ENCODE measurements at places on chromosomes 11 and 22.

- DNase-seq: peak; percentile 49
Observed at GRCh38 chr11:17496406-17496805, 19.8 kb upstream of the ABCC8 start.

DNA sequence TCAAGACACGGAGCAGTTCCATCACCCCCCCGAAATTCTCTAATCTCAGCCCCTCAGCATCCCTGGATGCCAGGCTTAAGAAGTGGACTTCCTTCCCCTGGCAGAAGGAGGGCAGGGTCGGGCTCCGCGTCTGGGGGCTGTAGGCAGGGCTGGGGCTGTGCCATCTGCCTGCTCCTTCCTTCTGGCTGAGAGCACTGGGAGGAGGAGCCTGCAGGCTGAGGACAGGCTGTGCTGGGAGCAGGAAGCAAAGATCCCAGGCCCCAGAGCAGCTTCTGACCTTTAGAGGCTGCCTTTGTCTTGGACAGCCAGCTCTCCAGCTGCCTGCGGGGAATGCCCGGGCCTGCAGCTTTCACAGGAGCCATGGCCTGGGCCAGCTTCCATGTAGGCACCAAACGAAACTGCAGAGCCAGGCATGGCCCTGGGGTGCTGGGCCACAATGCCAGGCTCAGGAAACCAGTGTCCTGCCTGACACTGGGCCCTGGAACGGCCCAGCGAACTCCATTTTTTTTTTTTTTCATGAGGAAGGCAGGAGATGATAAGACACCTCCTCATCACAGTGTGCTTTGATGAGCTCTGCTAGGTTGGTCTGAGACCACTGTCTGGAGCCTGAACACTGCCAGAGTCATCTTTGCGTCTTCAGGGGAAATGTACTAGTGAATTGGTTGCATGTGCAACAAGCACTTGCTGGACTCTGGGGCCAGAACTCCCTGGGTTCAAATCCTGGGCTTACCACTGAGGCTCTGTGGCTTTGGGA, 67.9 kb downstream of the MCM5 start:
- no peak for DNase-seq

- peak; percentile 87 for DNase-seq
Observed at GRCh38 chr11:65558002-65558929, at the start of gene LTBP3. Gene LTBP3, minus strand, starts transcription at chr11:65558359. Its CDS starts 400 bp downstream, at chr11:65557959.

GRCh38 chr11:121514432-121515334, 61.9 kb upstream of the SORL1-AS1 start:
- DNase-seq: no peak

DNA sequence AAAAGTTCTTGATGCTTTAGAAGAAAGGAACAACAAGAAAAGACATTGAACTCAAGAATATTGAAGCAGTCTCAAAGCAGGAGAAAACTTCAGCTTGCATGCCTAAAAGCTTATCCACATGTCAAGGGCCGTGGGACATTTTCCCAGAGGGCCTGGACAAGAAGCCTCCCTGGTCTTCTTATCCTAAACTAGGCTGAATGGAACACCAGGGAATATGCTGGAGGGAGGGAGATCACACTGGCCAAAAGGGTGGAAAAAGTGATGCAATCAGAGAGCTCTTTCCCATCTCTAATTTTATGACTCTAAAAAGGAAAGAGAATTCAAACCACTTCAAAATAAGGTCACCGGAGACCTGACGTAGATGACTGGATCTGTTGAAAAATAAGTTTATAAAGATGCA, 107.2 kb downstream of the MPPED2 start:
- no peak for DNase-seq

- DNase-seq: no peak
Observed at GRCh38 chr11:71103266-71103665, 149.1 kb downstream of the SHANK2 start.

GRCh38 chr22:31173386-31174145, 13.6 kb downstream of the RNF185 start:
- peak; percentile 68 for DNase-seq

- no peak for DNase-seq
Observed at GRCh38 chr11:124075841-124076651, 34.9 kb upstream of the OR10G7 start.

GRCh38 chr11:60895687-60896086, 10.7 kb downstream of the PRPF19 start:
- no peak for DNase-seq

DNA sequence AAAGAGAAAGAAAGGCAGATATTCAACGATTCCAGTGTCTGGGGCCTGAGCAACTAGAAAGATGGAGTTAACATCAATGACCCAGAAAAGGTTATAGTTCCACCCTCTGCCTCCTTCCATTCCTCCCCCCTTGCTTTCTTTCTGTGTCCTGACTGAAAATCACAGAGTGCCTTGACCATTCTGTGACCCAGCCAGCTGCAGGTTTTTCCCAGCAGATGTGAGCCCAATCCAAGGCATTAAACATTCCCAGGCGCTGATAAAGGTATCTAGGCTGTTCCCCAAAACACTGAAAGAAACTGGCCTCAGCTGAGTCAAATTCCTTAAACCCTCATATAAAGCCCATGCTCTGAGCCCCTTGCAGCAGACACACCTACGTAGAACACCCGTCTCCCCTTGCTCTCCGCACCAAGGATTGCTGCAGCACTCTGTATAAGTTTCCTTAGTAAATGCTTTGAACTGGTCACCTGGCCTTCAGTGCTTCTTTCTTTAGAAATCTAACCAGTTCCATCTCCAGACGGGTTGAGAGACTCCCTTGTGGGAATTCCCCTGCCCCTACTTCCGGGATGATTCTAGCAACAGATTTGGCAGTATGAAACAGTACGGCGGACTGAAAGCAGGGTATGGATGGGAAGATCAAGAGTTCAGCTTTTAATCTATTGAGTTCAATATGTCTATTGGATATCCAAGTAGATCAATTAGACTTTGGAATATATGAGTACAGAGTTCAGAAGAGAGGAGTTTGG, 48.8 kb upstream of the ZC3H12C start:
- DNase-seq: no peak

DNA sequence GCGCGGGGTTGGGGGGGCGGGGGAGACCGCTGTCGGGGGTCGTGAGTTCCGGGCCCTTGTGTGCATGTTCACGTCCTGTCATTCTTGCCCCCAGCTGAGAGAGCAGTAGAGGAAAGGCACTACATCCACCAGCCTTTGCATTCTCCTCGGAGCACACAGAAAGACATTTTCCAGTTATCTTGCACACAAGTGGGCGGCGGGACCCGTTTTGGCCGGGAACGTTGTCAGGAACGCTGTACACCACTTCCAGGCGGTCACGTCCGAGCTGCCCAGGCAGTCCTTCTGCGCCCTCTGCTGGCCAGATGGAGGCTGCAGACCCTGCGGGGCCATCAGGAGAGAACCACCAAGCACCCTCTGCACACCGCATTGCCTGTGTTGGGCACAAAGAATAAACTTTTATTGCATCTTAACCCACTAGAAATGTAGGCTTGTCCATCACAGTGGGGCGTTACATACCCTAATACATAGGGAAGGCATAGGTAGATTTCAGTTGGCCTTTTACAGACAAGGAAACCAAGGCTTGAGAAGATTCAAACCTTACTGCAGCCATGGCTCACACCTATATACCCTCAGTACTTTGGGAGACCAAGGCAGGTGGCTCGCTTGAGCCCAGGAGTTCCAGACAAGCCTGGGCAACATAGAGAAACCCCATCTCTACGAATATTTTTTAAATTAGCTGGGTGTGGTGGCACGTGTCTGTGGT, 2.8 kb upstream of the CDKN1C start:
- DNase-seq: peak; percentile 85

GRCh38 chr11:133553885-133554740, 21.8 kb upstream of the OPCML start:
- DNase-seq: no peak

- DNase-seq: peak; percentile 39
Observed at GRCh38 chr11:65183201-65183891, 1.6 kb downstream of the CAPN1 start.

DNA sequence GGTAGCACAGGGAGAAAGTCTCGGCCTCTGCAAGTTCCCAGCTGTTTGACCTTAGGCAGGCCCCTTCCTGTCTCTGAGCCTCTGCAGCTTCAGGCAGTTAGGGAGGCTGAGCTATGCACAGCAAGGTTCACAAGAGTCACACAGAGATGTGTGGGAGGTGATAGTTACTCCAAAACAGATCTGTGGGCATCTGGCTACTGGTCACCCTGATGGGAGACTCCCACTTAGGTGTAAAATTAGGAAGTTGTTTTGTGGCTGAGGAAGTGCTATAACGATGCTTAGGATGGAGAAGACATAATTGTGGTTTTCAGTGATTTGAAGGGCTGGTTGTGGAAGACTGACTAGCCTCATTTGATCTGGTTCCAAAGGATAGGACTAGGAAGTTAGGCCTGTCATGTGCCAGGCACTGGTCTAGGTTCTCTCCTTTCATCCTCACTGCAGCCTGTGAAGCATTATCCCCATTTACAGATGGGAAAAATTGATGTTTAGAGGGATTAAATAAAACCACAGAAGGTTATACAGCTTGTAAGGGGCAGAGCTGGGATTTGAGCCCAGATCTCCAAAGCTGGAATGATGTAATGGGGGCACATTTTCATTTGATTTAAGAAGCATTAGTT, 13.5 kb downstream of the ACO2 start:
- no peak for DNase-seq

GRCh38 chr11:8357891-8358566, 94.4 kb upstream of the LMO1 start:
- DNase-seq: no peak

DNA sequence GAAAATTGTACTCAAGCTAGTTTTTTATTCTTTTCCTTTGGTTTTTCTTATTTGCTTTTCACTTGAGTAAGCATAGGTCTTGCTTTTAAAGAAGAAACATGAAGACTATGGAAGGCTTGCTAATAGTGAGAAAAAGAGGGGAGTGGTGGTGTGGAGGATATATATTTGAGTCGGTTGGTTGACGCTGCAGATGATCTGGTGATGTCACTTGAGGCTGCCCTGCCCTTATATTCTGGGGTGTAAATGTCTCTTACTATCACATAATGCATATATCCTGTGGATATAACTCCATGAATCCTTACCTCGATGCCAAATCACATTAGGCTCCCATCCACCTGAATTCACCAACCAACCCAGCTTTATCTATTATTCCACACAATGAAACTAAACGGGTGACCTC, 2.9 kb downstream of the GRIA4 start:
- no peak for DNase-seq

DNA sequence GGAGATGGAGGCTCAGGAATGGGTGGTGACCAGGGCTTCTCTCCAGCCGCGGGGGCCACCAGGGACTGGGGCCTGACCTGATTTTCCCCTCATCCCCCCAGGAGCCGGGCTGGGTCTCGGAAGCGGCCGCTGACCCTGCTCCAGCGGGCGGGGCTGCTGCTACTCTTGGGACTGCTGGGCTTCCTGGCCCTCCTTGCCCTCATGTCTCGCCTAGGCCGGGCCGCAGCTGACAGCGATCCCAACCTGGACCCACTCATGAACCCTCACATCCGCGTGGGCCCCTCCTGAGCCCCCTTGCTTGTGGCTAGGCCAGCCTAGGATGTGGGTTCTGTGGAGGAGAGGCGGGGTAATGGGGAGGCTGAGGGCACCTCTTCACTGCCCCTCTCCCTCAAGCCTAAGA, 3.8 kb downstream of the ZFPL1 start:
- DNase-seq: no peak

DNA sequence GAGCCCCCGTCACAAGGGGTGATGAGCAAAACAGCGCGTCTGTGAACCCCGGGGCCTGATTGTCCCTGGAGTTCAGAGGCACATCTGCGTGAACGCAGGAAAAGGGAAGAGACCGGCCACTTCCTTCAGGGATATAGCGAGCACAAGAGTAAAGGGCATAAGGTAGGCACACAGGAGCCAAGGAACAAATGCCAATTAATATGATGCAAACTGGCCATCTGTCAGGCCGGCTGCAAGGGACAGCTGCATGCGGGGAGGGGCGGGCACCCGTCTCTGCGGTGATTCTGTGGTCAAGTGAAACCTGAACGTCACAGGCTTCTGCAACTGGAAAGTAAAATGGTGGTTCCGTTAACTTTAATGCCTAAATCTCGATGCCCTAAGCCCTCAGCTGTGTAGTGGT, 64.7 kb downstream of the TRIM29 start:
- DNase-seq: no peak

DNA sequence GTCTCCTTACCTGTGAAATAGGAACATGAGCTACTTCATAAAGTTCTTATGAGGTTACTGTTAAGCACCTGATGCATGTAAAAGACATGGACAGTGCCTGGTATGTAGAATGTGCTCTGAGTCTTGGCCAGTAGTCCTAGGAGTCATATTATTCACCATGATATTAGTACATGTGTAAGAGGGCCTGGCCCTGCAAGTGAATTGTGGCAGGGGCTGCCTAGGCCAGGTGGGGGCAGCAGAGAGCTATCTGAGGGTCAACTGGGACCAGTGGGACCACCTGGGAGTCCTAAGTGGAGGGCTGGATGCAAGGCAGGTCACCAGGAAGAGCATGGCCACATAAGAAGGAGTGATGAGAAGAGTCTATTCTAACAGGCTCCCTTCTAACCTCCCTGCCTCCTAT, 529.5 kb downstream of the SOX6 start:
- DNase-seq: peak; percentile 34

DNA sequence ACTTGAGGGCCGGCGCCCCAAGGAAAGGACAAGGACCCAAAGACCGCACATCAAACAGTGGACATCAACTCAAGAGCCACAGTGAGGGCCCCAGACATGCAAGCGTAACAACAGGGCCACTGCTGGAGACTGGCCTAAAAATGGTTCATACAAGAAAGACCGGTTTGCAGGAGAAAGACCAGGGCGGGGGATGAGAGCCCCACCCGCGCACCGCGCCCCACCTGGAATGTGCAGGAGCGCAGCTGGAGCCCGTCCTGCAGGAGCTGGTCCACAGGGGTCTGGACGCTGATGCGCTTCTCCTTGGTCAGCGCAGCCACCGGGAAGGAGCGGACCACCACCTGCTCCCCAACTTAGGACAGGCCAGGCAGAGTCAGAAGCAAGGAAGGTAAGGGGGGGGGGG, 13.9 kb downstream of the SBF1 start:
- DNase-seq: no peak

DNA sequence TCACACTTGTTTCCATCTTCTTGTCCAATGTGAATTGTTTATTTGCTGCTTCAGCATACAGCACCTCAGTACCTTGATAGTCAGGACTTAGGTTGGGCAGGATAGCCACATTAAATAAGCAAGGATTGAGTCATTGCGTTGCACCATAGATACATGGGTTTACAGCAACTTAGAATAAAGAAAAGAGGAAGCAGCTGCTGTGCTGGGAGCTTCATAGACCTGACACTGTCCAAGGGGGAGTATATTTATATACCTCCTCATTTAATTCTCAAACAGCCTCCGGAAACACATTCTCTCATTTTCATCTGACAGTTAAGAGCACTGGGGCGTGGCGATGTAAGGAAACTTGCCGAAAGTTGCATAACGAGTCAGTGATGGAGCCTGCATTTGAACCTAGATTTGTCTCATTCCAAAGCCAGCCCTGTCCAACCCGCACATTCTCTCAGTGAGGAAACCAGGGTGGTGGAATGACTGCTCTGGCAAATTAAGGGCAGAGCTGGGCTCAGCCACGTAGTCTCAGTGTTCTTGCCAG, 42.2 kb downstream of the UBASH3B start:
- DNase-seq: peak; percentile 85

GRCh38 chr11:10770626-10771254, 19.7 kb downstream of the CTR9 start:
- peak; percentile 58 for DNase-seq

- no peak for DNase-seq
Observed at GRCh38 chr11:45155058-45155551, 8.7 kb downstream of the PRDM11 start.

GRCh38 chr11:80214413-80214812, 773.6 kb upstream of the TENM4 start:
- peak; percentile 74 for DNase-seq

- DNase-seq: no peak
Observed at GRCh38 chr22:44305888-44306287, 6.9 kb downstream of the SHISAL1 start.
